NCI-H446 treated with DMSO at 0.1 percent for 48 hours (cell line): ENCODE measurements at places on chromosomes 7 and 10.

DNA sequence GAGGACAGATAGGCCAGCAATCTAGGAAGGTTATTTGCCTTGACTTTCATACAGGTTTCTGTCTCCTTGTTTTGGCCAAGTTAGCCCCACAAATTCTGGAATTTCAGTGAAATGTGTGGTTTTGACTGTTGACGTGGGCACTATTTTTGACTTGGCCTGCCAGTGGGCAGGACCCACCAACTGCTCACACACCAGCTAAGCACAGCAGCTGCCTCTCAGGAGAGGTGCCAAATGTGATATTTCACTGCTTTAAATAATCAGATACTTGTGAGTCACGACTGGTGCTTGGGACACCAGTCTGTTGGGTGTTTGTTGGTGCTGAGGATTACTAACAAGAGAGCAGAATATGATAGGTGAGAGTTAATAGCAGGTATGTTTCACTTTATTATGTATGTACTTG, 409.7 kb upstream of the MTPN start:
- no peak for DNase-seq

DNA sequence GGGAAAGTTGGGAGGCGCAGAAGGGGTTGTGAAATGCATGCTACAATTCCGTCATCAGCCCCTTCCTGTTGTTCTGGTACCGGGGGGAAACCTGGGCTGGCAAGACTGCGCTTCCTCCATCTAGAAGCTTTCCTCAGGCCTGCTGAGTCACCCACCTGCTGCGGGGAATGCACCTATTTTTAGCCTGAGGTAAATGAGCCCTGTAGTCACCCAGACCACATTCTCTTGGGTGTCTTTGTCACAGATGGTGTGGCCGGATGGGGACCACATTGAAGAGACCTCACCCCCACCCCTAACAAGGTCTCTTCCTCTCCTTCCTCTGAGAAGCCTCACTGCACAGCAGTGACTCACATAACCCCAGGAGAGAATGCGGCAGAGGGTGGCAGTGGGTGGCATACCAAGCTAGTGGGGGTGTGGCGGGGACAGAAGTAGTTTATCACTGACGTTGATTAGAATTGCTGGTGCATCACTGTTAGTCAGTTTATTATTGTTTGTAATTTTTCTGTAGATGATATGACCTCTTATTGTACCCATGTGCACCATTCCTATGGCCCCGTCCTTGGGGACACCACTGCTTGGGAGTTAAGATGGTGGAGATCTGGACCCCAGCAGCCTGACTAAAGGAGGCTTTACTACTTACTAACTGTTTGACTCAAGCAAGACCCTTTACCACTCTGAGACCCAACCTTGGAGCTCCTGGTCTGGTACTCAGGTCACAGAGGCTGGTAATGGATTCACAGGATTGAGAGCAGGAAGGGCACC, 83.0 kb upstream of the DUSP5 start:
- no peak for DNase-seq

- no peak for DNase-seq
Observed at GRCh38 chr7:53602817-53603418, 567.5 kb downstream of the POM121L12 start.

DNA sequence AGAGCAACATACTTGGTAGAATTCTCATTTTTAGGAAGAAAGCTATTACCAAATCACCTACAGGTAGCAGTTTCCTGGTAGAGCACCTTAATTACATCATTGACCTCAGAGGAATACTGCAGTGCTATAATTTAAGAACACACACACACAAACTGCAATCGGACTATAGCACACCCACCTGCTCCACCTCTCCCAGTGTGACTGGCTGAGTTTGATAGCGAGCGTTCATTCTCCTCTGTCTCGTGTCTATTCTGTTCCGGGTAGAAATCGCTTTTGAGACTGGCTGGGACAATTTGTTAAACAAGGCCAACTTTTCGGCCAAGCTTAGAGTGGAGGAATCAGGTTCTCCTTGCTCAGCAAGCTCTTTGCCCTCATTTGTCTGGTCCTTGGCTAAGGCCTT, 110.5 kb downstream of the SVIL start:
- no peak for DNase-seq

DNA sequence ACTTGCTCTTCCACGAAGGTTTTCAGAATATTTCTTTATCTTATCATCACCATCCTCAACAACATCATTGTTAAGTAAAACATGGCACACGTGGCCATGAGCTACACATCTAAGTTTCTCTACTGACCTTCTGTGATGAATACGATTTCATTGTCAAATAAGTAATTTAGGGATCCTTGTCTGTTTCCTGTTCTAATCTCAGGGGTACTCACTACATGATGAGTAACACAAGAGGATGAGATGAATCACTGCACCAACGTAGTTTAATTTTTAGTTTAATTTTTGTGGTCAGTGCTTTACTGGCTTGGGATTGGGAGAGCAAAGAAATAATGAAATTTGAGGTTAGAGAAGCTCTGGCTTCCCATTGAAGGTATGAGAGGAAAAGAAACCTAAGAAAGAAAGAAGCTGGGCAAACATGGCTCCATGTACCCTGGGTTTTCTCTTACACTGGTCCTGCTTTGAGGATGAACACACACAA, 461.9 kb upstream of the KLF6 start:
- no peak for DNase-seq

- DNase-seq, result no peak
Observed at GRCh38 chr10:11679946-11680345, 62.2 kb upstream of the ECHDC3 start.

DNA sequence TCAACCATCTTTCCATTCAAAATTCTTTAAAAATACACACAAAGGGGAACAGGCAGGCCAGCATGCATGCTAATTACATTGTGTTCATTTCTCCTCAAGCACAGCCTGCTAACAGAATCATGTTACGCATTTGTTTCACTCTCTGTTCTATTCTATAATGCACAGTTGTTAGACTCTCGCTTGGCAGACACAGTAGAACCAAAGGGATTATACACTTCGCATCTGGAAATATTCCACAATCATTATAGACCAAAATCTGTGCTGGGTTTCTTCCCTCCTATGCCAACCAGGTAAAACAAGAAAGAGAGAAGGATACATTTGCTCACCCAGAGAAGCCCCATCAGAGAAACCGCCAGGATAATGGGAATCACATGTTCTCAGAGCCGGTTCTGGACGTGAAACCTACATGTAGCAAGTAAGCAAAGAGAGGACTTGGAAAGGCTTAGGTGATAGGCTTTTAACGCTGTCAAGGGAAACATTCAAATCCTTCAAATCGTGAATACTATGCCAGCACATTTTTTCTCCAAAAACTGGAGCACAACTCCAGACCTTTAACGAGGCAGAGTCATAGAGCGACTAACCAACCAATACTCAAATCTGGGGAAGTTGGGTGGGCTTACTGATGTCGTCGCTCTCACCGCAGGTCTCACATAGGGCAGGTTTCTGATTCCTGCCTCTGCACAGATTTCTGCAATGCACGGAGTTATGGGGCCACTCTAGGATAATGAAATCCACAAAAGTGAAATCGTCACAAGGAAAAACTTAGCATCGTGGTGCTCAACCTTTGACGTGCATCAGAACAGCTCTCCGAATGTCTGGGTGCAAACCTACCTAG, 380.5 kb upstream of the AUTS2 start:
- DNase-seq, result no peak

DNA sequence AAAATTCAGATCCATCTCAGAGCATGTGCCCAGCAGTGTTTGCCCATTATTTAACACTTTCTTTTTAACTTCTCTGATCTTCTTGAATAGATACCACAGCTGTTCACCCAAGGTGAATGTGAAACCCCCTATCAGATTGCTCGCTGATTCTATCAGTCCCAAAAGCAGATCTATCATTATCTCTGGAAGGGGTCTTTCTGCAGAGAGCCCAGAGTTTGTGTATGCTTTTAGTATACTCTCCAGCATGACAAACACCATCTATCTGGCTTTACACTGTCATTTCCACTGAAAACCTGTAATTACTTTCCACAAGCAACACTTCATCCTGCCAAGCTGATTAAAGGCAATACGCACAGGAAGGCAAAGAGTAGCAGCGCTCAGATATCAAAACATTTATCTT, 168.2 kb downstream of the CACNA2D1 start:
- DNase-seq, result no peak

- DNase-seq, result peak; percentile 7
Observed at GRCh38 chr10:94630017-94630688, 53.4 kb upstream of the CYP2C18 start.
